H9 (cell line): ENCODE measurements at places on chromosomes 13 and 19.

GRCh38 chr13:22468045-22468444 is 712.7 kb upstream of the SGCG start:
- no peaks in the 10 kb centered on the region for H3K27me3 ChIP-seq
- H3K4me1 ChIP-seq: no peaks in the 10 kb centered on the region
- H3K4me3 ChIP-seq: no peak overlapping the region
- no peaks in the 10 kb centered on the region for H3K36me3 ChIP-seq
- no peak for DNase-seq
- no peak overlapping the region for H3K27ac ChIP-seq

GRCh38 chr13:113933901-113934300 is 40.0 kb downstream of the C13orf46 start:
- no peak overlapping the region for H3K27ac ChIP-seq
- DNase-seq: no peak
- no peak overlapping the region for H3K4me3 ChIP-seq
- no peaks in the 10 kb centered on the region for H3K4me1 ChIP-seq

DNA sequence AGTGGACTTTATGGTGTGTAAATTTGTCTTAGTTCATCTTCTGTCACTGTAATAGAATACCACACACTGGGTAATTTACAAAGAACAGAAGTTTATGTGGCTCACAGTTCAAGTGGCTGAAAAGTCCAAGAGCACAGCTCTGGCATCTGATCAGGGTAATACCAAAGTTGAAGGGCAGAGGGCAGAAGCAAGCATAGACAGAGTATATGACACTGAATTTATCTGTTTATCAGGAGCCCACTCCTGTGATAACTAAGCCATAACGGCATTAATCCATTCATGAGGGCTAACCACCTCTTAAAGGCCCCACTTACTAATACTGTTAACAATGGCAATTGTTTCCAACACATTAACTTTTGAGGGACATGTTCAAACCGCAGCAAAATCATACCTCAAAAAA is 4.0 kb upstream of the RFXAP start:
- no peaks in the 10 kb centered on the region; the same call in 2 of the 3 replicates for H3K36me3 ChIP-seq
- H3K27me3 ChIP-seq: no peaks in the 10 kb centered on the region
- H3K27ac ChIP-seq: no peak overlapping the region
- DNase-seq: no peak

DNA sequence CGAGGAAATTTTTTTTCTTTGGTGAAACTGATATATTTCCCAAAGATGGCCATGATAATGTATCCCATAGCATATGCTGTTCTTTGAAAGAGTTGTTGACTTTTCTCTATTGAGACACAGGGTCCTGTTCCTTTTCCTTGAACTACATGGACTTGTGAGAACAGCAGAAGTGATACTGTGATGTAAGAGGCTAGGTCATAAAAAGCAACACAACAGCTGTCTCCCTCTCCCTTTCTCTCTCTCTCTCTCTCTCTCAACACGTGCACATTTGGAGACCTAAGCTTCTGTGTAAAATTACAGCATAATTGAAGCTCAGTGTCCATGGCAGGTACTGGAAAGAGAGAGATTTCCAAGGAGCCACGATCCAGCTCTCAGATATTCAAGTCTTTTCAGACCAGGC is 1712.4 kb downstream of the EFNB2 start:
- H3K36me3 ChIP-seq: peaks cover 3% of the 10 kb centered on the region; the same call in 1 of the 3 replicates
- no peak overlapping the region for H3K27ac ChIP-seq
- H3K27me3 ChIP-seq: no peaks in the 10 kb centered on the region
- H3K4me1 ChIP-seq: no peaks in the 10 kb centered on the region
- no peak overlapping the region for H3K4me3 ChIP-seq

GRCh38 chr13:95112883-95113282 is 188.4 kb downstream of the ABCC4 start:
- H3K27ac ChIP-seq: no peak overlapping the region
- no peaks in the 10 kb centered on the region; the same call in 1 of the 2 replicates for H3K4me1 ChIP-seq
- peaks cover 11% of the 10 kb centered on the region for H3K36me3 ChIP-seq

DNA sequence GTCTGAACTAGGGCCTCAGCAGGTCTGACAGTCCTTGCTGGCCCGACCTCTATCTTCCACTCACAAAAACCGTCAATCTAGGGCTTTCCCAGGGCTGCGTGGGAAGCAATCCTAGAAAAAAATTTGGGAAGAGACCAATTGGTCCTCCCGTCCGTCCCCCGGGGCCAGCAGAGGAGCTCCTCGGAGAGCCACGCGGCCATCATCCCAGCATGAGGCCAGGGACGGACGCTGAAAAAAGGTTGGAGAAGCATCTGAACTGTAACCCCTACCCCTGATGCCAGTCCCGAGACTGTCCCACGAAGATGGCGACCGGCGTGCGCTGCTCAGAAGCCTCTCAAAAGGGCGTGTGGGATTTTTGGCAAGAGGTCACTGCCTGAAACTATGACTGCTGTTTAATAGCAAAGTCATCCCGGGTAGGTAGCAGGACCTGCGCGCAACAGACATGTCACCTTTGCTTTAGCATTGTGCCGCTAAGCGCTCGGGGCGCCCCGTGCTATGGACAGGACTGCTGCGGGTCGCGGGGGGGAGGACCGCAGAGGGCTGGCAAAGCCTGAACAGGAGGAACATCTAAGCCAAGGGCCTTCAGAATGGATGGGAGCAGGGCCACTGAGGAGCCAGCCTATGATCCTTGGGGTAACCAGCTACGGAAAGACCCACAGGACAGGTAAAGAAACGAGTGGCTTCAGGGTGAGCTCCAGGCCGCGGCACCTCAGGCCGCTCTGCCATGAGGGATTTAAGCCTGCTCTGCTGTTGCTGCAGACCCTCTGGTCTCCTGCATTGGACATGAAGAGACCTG is 10.6 kb downstream of the AKAP8 start:
- H3K36me3 ChIP-seq: peaks cover 93% of the 10 kb centered on the region
- DNase-seq: no peak
- no peak overlapping the region for H3K4me3 ChIP-seq
- H3K27me3 ChIP-seq: no peaks in the 10 kb centered on the region

GRCh38 chr13:40910324-40911050 is 108.6 kb downstream of the ELF1 start:
- DNase-seq: no peak
- no peaks in the 10 kb centered on the region for H3K4me1 ChIP-seq
- H3K27ac ChIP-seq: no peak overlapping the region
- H3K4me3 ChIP-seq: no peak overlapping the region
- H3K36me3 ChIP-seq: no peaks in the 10 kb centered on the region
- H3K27me3 ChIP-seq: no peaks in the 10 kb centered on the region

DNA sequence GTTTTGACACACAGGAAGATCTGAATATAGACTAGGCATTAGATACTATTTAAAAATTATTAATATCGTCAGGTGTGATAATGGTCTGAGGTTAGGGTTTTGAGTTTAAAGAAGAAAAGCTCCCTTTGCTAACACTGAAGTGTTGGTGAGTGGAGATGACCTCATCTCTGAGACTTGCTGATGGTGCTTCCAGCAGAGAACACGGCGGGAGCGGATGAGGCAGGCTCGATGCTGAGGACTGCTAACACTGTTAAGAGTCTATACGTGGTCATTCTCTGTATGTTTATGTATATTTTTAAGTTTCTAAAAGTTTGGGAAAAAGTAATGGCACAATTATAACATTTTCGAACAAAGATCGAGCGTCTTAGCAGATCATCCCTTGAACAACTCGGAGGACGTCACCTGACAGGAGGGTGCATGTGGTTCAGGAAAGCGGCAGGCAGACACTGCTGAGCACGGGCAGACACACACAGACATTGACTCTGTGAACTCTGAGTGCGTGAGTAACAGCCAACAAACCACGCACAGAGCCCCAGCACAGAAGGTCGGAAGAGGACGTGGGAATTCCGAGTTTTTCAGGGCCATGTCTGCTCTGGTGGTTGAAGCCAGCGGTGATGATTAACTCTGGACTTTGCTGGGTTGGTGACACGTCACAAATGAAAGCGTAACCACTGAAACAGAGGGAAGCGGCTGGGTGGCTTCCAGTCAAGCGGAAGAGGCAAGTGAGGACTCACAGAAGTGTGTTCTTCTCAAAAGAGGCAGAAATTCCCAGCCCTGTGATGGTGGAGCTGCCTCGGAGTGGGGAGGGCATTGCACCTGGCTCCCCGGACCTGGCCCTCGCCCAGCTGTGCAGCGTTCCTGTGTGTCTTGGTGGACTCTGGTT is 91.9 kb upstream of the TEX29 start:
- no peaks in the 10 kb centered on the region for H3K4me1 ChIP-seq
- no peak for DNase-seq
- peaks cover 7% of the 10 kb centered on the region; the same call in 2 of the 3 replicates for H3K36me3 ChIP-seq
- H3K4me3 ChIP-seq: no peak overlapping the region
- H3K27ac ChIP-seq: no peak overlapping the region
- H3K27me3 ChIP-seq: no peaks in the 10 kb centered on the region; the same call in 1 of the 2 replicates

DNA sequence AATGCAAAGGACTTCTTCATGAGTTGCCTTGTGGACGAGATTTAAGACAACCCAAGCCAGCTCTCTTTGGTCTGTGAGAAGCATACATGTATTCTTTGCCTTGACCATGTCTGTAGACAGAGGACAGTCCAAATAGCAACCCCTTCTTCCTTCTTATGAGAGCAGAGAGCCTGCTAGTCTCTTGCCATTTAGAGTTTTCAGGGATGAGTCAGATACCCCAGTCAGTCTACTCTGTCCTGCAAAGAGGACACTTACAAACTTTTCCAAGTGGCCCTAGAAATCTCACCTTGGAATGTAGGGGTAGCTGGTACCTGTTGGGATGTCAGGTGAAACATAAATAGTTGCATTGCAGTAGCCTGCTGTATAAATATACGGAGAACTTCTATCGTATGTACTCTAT is 36.7 kb downstream of the DNAJC3 start:
- no peak overlapping the region for H3K4me3 ChIP-seq
- no peak for DNase-seq
- H3K4me1 ChIP-seq: no peaks in the 10 kb centered on the region
- no peaks in the 10 kb centered on the region for H3K27me3 ChIP-seq
- H3K27ac ChIP-seq: no peak overlapping the region

DNA sequence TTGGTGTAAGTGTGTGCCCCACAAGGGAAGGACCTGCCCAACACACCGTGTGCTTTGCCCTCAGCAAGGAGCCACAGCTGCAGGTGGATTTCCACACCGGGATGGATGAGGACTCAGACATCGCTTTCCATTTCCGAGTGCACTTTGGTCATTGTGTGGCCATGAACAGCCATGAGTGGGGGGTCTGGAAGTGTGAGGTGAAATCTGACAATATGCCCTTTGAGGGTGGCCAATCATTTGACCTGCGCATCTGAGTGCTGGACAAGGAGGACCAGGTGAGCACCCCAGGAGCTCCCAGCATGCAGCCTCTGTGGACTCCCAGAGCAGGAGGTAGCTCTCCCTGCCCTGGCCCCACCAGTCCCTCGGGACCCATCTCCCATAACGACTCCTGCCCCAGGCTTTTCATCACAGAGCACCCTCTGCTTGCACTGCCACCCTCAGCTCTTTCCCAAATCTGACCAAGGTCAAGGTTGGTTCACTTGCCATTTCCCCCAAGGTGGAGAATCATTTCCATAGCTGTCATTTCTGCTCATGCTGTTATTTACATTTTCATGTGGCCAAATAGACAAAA is 13.2 kb upstream of the EID2 start:
- H3K27ac ChIP-seq: no peak overlapping the region
- H3K36me3 ChIP-seq: no peaks in the 10 kb centered on the region
- DNase-seq: no peak
- no peaks in the 10 kb centered on the region for H3K27me3 ChIP-seq

- H3K4me3 ChIP-seq: no peak overlapping the region
- no peaks in the 10 kb centered on the region for H3K27me3 ChIP-seq
- no peak overlapping the region for H3K27ac ChIP-seq
- no peak for DNase-seq
Observed at GRCh38 chr13:57511603-57512002, 119.9 kb upstream of the PCDH17 start.

DNA sequence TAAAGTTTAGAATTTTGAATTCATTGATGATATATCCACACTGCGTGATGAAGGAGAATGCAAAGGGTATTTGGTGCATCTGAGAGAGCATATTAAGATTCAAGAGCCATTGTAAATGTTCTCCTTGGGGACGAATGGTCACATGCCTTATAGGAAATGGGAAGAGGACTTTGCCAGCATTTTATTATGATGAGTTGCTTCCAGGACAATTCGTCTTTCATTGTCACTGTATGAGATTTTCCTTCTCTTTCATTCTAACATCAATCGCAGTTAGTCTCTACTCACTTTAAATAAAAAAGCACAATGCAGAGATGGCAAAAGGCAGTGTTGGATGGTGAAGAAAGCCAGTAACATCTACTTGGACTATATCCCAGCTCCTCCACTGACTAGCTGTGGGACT is 21.4 kb downstream of the WDFY2 start:
- DNase-seq: no peak
- no peak overlapping the region for H3K27ac ChIP-seq
- no peaks in the 10 kb centered on the region; the same call in 1 of the 2 replicates for H3K4me1 ChIP-seq

DNA sequence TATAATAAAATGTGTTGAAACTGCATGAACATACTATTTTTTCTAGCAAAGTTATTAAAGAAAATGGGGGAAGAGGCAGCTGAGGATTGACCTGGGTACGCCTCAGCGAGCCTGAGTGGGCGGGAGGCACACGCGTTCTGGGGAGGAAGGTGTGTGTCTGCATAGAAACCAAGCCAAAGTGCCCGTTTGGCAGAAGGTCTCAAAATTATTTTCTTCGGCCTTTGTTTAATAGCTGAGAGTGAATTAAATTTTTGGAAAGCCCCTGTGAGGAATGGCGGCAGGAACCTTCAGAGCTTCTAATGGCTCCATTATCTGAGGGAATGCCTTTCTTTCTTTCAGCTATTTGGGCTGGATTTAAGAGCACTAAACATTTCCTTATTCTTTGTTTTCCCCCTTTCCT is 5.2 kb downstream of the ZIC2 start:
- H3K27me3 ChIP-seq: peaks cover 24% of the 10 kb centered on the region; the same call in 1 of the 2 replicates
- no peaks in the 10 kb centered on the region; the same call in none of the 2 replicates for H3K4me1 ChIP-seq
- peaks cover 47% of the 10 kb centered on the region for H3K36me3 ChIP-seq
- no peak for DNase-seq

DNA sequence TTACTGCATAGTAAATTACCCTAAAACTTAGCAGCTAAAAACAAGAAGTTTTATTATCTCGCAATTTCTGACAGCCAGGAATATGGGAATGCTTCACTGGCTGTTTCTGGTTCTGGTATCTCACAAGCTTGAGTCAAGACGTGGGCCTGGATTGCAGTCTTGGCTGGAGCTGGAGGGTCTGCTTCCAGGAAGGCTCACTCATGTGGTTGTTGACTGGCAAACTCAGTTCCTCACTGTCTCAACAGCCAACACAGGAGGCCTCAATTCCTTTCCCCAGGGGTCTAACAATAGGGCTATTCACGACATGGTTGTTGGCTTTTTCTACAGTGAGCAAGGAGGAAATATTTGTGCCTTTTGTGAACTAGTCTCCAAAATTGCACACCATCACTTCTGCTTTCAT is 146.3 kb downstream of the GPC5 start:
- no peak overlapping the region for H3K27ac ChIP-seq
- H3K27me3 ChIP-seq: no peaks in the 10 kb centered on the region
- no peaks in the 10 kb centered on the region for H3K36me3 ChIP-seq
- DNase-seq: peak; percentile 65
- H3K4me3 ChIP-seq: no peak overlapping the region

GRCh38 chr19:29804493-29804892 is 7.3 kb upstream of the CCNE1 start:
- no peak overlapping the region for H3K27ac ChIP-seq
- H3K36me3 ChIP-seq: no peaks in the 10 kb centered on the region
- DNase-seq: no peak
- H3K4me3 ChIP-seq: no peak overlapping the region

- DNase-seq: peak; percentile 82
- no peaks in the 10 kb centered on the region for H3K27me3 ChIP-seq
- H3K36me3 ChIP-seq: peaks cover 25% of the 10 kb centered on the region
- H3K4me3 ChIP-seq: peak overlapping the region; percentile 88
Observed at GRCh38 chr19:8609279-8610040, 1.1 kb downstream of the ADAMTS10 start.

GRCh38 chr19:34254698-34255432 is 511 bp downstream of the GARRE1 start:
- DNase-seq: peak; percentile 41
- peak overlapping the region; percentile 86 for H3K4me3 ChIP-seq
- no peaks in the 10 kb centered on the region for H3K27me3 ChIP-seq
- H3K36me3 ChIP-seq: no peaks in the 10 kb centered on the region; the same call in 1 of the 3 replicates
- no peaks in the 10 kb centered on the region for H3K4me1 ChIP-seq
